ENCODE measurements at places on chromosomes 13 and 19. TPM values are rescaled to one million over a fixed set of nuclear protein-coding genes. Genes with fewer than 3 reads are reported as not detected.

The PCDH9 gene
- 9.5 TPM for total RNA-seq

The KLK15 gene
- not detected for total RNA-seq

DNA sequence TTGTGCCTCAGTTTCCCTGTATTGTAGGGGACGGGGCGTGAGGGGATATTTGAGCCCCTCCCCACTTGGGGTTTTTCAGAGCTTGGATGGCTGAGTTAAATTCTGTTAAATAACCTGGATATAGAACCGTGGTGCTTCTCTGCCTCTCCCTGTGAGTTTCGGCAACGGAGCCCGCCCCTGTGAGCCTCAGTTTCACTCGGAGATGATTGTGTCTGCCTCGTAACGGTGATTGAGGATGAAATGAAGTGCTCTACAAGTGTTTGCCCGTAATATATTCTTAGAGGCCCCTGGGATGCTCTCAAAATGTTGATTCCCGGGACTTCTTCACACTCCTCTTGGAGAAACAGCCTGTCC lies 509 bp downstream of the KXD1 start:
- no peaks in the 10 kb centered on the region for H3K27me3 ChIP-seq
- DNase-seq: no peak
- H3K4me3 ChIP-seq: peak overlapping the region; percentile 94
- peaks cover 5% of the 10 kb centered on the region for H3K36me3 ChIP-seq
- H3K4me1 ChIP-seq: no peaks in the 10 kb centered on the region

- no peak overlapping the region for H3K27ac ChIP-seq
- DNase-seq: no peak
- peaks cover under 1% of the 10 kb centered on the region for H3K4me1 ChIP-seq
- H3K27me3 ChIP-seq: no peaks in the 10 kb centered on the region
- H3K4me3 ChIP-seq: no peak overlapping the region
These were observed 6.7 kb downstream of the TM9SF2 start for GRCh38 chr13:99507986-99508385.

DNA sequence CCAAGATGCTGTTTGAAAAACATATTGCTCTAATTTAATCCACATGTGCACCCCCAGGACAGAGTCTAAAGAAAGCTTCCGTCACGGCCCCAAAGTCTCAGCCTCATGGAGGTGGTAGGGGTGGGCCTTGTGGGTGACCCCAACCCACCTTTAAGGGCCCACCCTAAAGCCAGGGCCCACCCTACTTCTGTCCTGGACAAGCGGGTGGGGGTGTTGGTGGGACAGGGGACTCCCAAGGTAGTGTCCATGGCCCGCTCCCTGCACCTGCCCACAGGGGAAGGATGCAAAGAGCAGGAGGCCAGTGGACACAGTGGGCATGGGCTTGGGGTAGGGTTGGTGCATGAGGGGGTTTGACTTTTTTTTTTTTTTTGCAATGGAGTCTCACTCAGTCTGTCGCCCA lies 66.8 kb downstream of the KCTD15 start:
- no peaks in the 10 kb centered on the region for H3K27me3 ChIP-seq
- no peaks in the 10 kb centered on the region for H3K36me3 ChIP-seq
- no peaks in the 10 kb centered on the region for H3K4me1 ChIP-seq
- H3K27ac ChIP-seq: no peak overlapping the region
- no peak overlapping the region for H3K4me3 ChIP-seq

The GRIN2D gene
- total RNA-seq: 0.54 TPM

The CD177 gene
- 0.66 TPM for total RNA-seq

The BRME1 gene
- 1.8 TPM for total RNA-seq

DNA sequence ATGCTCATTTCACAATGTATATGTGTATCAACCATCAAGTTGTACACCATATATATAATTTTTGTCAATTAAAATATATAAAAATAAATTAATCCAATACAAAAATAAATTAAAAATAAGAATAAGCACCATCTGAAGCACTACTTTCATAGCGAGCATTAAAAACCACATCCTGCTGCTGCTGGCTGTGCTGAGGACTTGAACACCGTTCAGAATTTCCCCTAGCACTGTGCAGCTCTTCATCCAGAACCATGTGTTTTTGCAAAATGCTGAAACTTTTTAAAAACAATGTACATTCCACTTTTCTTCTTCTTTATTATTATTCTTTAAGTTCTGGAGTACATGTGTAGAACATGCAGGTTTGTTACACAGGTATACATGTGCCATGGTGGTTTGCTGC lies 40.0 kb upstream of the FOXO1 start:
- H3K36me3 ChIP-seq: no peaks in the 10 kb centered on the region
- no peak overlapping the region for H3K27ac ChIP-seq
- H3K4me3 ChIP-seq: no peak overlapping the region
- no peaks in the 10 kb centered on the region for H3K27me3 ChIP-seq
- no peaks in the 10 kb centered on the region for H3K4me1 ChIP-seq
- DNase-seq: no peak

The GALP gene
- total RNA-seq: not detected

DNA sequence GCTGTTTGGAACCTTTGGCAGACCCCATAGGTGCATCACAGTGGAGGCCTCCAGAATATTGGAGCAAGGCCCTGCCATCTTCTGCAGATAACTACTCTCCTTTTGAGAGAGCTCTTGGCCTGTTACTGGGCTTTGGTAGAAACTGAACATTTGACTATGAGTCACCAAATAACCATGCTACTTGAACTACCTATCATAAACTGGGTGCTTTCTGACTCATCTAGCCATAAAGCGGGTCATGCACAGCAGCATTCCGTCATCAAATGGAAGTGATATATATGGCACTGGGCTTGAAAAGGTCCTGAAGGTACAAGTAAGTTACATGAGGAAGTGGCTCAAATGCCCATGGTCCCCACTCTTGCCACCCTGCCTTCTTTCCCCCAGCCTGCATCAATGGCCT lies 782.5 kb upstream of the SLITRK6 start:
- H3K4me1 ChIP-seq: no peaks in the 10 kb centered on the region
- no peak overlapping the region for H3K4me3 ChIP-seq
- no peaks in the 10 kb centered on the region for H3K36me3 ChIP-seq
- no peaks in the 10 kb centered on the region for H3K27me3 ChIP-seq
- H3K27ac ChIP-seq: no peak overlapping the region
- no peak for DNase-seq

DNA sequence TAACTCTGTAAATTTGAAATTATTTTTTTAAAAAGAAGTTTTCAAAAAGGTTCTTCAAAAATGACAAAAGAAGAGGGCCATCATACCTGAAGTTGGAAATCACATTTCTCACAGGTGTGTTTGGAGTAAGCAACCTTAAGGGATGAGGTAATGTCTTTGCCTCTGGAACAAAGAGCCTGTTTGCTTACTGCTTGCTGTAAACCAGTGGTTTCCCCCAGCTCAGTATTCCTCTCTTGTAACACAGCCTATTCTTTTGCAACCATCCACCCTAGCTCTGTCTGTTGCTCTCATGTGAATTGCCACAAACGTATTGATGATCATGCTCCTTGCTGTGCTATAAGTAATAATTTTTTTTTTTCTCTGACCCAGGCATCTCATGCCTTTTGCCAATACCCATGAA lies 38.1 kb downstream of the UCHL3 start:
- H3K4me3 ChIP-seq: no peak overlapping the region
- no peaks in the 10 kb centered on the region for H3K36me3 ChIP-seq
- no peak for DNase-seq
- H3K4me1 ChIP-seq: no peaks in the 10 kb centered on the region

DNA sequence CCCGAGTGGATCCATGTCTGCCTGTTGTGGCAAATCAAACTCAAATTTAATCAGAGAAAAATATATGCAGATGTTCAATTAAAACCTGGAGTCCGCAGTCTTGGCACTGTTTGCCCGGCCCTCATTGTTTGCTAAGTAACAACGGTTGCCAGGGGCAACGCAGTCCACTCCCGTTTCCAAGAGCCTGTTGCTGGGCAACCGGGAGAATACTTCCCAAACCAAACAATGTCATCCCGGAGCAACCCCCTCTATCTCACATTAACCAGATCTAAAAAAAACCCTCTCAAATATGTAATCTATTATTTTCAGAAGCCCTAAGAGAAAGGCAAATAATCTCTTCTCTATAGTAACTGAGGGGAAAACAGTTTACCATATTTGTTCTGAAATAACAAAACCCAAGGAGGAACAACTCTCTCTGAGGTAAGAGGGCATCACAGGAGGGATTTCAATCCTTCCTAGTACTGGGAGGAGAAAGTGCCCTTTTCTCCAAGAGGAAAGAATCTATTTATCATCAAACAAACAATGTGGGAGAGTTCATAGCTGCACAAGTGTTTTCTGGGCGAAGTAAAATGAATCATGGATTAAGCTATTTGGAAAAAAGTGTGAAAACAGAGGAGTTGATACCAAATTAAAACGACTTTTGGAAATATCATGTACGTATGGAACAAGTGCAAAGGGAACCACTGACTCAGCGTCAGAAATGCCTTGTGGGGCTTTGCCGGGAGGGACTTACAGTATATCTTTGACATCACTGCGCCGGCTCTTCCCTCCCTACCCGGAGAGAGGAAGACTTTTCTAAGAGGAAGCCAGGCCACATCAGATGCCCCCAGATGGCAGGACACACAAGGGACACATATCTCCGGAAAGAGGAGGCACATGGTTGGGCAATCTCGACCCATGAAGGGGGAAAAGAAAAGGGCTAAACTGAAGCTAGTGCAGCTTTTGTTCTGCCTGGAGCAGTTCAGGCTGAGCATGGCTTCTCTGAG lies 43.3 kb downstream of the RFX2 start:
- DNase-seq: peak; percentile 96
- H3K4me3 ChIP-seq: no peak overlapping the region
- H3K4me1 ChIP-seq: peaks cover 12% of the 10 kb centered on the region
- no peaks in the 10 kb centered on the region for H3K36me3 ChIP-seq

GRCh38 chr13:25330541-25330940 lies 29.1 kb downstream of the NUP58 start:
- DNase-seq: no peak
- H3K4me3 ChIP-seq: no peak overlapping the region
- no peak overlapping the region for H3K27ac ChIP-seq
- H3K27me3 ChIP-seq: no peaks in the 10 kb centered on the region
- H3K4me1 ChIP-seq: no peaks in the 10 kb centered on the region

DNA sequence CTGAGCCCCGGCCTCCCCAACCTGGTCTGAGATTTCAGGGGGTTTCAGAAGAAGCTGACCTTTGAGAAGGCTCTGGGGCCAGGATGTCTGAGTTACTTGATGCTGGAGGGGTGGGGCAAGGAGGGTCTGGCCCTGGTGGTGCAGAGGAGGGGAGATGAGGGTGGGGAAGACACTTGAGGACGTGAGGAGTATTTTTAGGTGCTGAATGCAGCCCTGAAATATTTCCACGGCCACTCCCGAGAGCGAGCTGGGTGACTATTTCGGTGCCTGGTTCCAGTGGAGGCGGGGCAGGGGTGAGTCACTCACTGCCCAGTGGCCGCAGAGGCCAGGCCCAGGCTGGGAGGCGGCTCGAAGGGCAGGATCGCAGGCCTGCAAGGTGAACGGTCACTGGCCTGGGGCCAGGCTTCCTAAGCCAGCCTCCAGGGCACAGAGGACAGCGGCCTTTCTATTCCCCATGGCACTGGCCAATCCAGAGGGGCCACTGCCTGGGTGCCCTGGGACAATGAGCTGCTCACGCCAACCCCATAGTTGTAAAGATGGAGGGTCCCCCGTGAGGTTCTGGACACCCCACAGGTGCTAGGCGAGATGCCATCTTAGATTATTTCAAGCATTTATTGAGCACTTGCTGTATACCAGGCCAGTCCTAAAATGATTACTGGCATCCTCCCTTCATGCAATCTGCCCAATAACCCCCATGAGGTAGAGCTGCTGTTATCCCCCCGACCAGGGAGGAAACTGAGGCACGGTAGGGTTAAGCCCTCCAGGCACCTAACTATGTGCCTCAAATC lies 19.7 kb upstream of the JUND start:
- H3K27me3 ChIP-seq: no peaks in the 10 kb centered on the region
- DNase-seq: no peak
- peak overlapping the region; percentile 43 for H3K27ac ChIP-seq
- no peaks in the 10 kb centered on the region for H3K4me1 ChIP-seq

GRCh38 chr13:37443538-37443937 lies 155.0 kb downstream of the POSTN start:
- H3K4me1 ChIP-seq: no peaks in the 10 kb centered on the region
- no peak overlapping the region for H3K4me3 ChIP-seq
- no peaks in the 10 kb centered on the region for H3K27me3 ChIP-seq
- H3K36me3 ChIP-seq: no peaks in the 10 kb centered on the region
- DNase-seq: no peak

Measured in kidney (tissue), 22 donors.